ENCODE measurements at places on chromosomes 4 and X. TPM values are rescaled to one million over a fixed set of nuclear protein-coding genes. Genes with fewer than 3 reads are reported as not detected.

GRCh38 chrX:63750811-63751210 is 34.2 kb downstream of the ARHGEF9 start:
- DNase-seq, result no peak

DNA sequence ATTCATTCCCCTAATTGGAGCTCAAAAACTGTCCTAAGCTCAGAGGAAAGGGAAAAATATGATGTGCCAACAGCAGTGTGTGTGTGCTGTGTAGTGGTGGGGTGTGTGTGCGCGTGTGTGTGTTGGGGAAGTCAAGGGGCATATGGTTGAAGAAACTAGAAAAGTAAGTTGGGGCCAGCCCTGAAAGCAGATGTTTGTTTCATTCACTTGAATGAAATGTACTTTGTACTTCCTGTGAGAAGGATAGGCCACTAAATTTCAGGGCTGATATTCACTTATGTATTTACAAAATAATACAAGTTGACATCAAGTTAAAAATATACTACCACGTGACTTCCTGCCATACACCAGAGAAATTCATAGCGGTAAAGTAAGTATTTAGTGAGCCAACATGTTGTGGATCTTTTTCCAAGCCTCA is 151.3 kb upstream of the JADE1 start:
- DNase-seq, result no peak

GRCh38 chr4:105666693-105667092 is 41.8 kb downstream of the INTS12 start:
- DNase-seq, result no peak

GRCh38 chr4:107044170-107044569 is 8.1 kb upstream of the DKK2 start:
- no peak for DNase-seq

DNA sequence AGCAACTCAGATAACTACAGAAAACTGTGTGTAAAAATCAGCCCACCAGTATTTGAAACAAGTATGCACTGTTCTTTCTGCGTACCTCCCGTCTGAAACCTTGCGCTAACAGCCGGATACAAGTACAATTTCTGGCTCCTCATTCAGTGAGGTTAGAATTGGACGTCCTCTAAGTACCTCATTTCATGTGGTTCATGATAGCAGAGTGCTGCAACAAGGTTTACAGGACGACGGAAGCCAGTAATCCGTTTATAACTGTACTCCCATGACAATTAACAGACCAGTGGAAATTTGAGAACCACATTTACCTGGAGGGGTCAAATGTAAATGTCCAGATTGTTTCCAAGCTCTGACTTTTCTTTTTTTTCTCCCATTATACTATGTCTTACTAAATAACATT is 52.9 kb upstream of the TENM3 start:
- no peak for DNase-seq

DNA sequence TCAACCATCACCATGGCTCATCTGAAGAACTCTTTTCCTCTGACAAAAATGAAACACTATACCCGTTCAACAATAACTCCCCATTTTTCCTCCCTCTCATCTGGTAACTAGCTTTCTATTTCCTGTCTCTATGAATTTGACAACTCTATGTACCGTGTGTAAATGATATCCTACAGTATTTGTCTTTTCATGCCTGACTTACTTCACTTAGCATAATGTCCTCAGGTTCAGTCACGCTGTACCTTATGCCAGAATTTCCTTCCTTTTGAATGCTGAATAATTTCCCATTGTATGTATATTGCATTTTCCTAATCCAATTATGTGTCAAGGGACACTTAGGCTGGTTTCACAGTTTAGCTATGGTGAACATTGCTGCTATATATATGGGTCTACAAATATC is 18.2 kb downstream of the MAGEA9 start:
- DNase-seq, result no peak

DNA sequence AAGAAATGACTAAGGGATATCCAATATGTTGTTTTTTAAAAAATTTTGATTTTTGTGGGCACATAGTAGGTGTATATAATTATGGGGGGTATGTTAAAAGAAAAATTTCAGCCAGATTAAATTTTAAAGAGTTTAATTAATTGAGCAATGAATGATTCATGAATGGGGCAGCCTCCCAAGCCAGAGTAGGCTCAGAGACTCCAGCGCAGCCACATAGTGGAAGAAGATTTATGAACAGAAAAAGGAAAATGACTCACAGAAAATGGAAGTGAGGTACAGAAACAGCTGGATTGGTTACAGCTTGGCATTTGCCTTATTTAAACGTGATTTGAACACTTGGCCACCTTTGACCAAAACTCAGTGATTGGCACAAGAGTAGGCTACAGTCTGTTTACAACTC is 91.7 kb downstream of the SPATA18 start:
- no peak for DNase-seq

DNA sequence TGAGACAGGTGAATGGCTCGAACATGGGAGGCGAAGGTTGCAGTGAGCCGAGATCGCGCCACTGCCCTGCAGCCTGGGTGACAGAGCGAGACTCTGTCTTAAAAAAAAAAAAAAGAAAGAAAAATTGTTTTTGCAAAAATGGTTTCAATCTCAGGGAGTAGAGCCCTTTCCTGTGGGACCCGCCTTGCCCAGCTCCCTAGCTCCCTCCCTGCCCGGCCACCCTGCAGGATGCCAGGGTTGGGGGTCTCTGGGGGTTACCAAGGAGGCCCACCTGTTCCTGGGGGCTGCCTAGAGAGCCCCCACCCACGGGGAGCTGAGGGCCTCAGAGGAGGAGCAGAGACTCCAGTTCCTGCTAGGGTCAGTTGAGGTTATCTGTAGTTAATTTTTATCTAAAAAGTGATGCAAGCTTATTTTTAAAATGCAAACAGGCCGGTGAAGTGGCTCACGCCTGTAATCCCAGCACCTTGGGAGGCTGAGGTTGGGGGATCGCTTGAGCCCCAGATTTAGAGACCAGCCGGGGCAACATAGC is 18.7 kb upstream of the PLCXD1 start:
- DNase-seq, result no peak

GRCh38 chr4:7980036-7980435 is 40.4 kb upstream of the AFAP1 start:
- no peak for DNase-seq

GRCh38 chr4:112514647-112515197 is 1.3 kb downstream of the NEUROG2 start:
- DNase-seq, result no peak

DNA sequence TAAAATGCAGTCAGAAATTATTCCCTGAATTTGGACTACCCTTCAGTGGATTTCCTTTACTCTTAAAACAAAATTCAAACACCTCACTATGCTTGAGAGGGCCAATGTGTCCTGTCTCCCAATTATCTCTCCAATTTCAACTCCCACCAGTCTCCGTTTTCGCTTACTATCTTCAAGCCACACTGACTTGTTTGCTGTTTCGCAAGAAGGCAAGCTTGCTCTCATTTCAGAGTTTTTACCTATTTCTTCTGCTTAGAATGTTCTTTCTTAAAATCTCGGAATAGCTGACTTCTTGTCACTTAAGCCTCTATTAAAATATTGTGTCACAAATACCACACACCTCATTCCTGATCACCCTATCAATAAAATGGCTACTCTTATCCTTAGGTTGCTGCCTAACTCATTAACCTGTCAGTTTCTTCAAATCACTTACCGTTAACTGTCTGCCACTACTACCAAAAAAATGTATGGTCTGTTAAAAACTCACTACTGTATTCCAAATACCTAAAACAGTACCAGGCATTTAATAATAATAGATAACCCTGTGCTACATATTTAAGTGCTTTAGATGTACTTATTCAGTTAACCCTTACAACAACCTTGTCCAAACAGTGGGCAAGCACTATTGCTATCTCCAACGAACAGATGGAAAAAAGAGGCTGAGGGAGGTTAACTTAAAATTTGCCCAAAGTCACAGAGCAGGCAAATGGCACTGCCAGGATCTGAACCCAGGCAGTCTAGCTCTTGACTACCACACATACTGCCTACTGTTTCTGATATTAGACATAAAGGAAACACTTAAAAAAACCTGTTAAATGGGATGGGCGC is 2.9 kb downstream of the UBA6 start:
- no peak for DNase-seq

DNA sequence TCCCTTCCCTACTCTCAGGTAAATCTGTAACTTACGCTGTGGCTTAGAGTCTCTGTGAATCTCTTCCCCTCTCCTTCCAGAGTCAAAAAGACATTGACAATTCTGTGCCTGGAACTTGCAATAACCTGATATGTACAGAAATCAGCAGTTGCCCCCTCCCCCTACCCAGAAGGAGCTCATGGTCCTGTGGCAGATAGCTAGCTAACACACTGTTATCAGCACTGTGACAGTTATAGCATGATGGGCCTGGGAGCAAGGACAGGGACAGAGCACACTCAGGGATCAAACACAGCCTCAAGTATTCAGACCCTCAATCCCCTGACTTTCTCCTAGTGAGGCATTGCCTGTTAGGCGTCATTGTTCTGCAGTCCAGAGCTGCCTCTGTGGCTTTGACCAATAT is 18.7 kb upstream of the MAGEA10 start:
- no peak for DNase-seq

GRCh38 chrX:110032534-110033147 is 29.7 kb downstream of the TMEM164 start:
- no peak for DNase-seq

Gene MTMR1
- 19.4 TPM for total RNA-seq

Gene PLP1
- total RNA-seq, result 928 TPM

GRCh38 chr4:152064753-152065152 is 303.9 kb upstream of the GATB start:
- DNase-seq, result no peak

All from spinal cord (tissue), 10 donors.